Karpas-422 (cell line): ENCODE measurements at places on chromosomes 2 and 18.

- DNase-seq: no peak
Observed at GRCh38 chr2:16661936-16662839, 3.4 kb downstream of the CYRIA start.

DNA sequence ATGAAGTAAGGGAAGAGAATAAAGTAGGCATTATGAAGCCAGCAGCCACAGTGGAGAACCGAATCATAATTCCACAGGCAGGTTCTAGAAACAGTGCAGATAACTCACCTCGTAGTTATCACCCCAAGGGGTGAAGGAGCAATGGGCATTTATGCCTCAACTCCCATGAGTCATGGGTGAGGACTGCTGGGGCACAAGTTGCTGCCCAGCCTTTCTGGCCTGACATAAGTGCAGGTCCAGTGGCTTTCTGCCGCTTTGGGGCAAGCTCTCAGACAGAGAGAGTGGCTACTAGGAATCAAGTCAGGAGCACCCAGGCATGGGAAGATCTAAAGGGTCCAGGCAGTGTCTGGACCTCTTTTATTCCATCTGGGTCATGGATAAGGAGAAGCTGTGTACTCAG lies 149.8 kb downstream of the SUCLG1 start:
- no peak for DNase-seq

DNA sequence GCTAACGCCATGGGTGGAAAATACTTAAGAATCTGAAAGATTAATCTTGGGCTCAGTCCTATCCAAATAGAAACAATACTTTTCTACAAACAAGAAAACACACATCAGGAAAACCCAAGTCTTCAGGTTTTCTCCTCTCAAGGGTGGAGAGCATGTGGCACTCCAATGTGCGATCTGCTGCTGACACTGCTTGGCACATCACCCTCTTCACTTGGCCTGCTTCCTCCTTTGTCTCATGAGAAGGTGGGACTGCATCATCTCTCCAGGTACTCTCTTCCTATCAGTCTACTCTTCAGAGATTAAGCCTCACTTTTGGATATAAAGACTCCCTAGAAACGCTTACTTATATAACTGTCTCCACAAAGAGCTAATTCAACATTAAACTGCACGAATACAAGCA lies 26.4 kb downstream of the HDLBP start:
- no peak for DNase-seq

DNA sequence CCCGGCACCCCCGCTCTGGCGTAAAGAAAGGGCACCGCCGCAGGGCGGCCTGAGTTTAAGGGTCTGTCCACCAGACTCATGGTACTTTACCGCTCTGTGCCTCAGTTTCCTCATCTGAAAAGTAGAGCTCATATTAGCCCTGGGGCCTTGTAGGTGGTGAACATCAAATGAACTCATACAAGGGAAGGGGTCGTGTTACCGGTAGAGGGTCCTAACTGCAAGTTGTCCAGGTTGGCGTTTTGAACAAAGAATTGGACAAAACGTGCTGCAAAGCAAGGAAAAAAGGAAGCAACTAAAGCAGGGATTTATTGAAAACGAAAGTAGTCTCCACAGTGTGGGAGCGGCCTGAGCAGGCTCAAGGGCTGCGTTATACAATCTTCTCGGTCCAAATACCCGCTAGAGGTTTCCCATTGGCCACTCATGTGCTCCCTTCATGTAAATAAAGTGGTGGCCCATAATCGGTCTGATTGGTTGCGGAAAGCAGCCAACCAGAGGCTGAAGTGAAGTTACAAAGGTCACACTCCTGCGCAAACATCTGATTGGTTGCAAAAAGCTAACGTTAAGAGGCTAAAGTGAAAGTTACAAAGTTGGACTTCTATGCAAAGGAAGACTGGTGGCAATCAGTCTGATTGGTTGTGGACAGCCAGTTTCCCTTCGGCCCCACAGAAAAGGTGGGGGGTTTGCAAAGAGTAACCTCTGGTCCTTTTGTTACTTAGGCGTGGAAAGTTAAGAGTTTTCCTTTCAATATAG lies 80.7 kb upstream of the LDLRAD4 start:
- DNase-seq: peak; percentile 89

GRCh38 chr2:217988014-217988839 lies 14.6 kb downstream of the TNS1 start:
- DNase-seq: peak; percentile 90

DNA sequence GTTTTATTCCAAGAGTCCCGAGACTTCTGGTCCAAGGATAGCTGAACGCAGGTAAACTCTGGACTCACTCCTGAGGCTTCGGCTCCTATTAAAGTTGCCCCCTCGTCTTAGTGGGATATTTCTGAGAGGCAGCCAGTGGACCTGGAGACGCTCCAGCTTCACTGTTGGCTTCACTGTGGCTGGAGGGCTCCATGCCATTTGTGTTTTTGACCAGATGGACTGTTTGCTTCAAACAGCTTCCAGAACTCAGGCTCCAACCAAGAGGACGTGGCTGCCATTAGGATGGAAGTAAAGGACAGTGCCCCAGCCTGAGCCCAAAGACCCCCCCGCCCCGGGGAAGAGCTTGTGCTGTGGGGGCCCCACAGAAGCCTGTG lies 94.4 kb upstream of the LDAH start:
- DNase-seq: no peak

DNA sequence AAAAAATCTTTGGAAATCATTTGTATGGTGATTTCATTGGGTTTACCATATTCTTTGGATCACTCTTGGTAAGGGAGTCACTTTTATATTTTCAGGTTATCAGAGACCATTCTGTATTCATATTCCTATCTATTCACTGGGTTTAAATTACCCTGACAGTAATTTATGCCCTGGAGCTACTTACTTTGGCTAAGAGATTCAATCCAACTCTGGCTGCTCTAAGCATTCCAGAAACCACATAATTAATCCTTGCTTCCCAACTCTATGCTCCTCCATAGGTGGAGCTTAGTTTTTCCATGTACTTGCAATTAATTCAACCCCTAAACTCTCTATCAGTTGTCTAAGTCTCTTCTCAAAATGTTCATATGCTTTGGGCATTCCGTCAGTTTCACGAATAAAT lies 336.3 kb downstream of the AGPS start:
- no peak for DNase-seq

GRCh38 chr2:161190050-161190449 lies 29.8 kb downstream of the TANK start:
- no peak for DNase-seq

DNA sequence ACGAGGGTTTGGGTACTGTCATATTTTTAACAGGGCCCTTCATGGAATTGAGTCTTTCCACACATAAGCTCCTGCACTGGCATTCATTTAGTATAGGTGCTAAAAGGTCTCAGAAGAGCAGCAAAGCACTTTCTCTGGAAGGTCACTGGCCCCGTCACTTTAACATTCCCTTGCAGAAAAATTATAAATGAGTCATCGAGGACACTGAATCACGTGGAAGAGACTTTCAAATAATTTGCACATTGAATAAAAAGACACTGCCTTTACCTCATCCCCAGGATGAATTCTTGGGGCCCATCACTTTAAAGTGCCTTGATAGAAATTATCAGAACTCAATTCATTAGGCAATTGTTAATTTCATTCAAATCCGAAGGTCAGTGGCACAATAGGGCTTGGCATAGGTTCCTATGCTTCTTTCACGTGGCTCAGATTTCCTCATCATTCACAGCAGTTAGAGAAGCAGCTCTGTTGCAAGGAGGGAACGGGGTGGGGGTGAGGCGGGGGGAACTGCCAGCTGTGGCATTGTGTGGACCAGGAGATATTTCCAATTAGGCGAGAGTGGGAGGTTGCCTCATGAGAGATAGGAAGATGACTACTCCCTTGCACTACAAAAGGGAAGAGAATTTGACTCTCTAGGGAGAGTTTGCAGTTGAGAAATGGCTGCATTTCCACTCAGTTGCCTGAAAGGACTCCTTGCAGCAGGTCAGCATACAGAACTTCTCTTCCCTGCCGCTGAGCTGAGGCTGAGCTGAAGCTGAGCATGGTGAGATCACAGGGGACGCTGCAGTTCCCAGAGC lies 86.3 kb upstream of the NPAS2 start:
- no peak for DNase-seq

GRCh38 chr2:138515092-138515491 lies 13.5 kb downstream of the SPOPL start:
- DNase-seq: no peak

- DNase-seq: no peak
Observed at GRCh38 chr2:47070920-47071824, 83.9 kb downstream of the STPG4 start.

GRCh38 chr2:156890529-156891148 lies 366.9 kb upstream of the GALNT5 start:
- no peak for DNase-seq

GRCh38 chr2:42342795-42343241 lies 18.2 kb downstream of the COX7A2L start:
- DNase-seq: no peak

- DNase-seq: no peak
Observed at GRCh38 chr2:47651296-47651695, 131.6 kb upstream of the MSH6 start.

- DNase-seq: no peak
Observed at GRCh38 chr18:60339018-60339417, 33.6 kb downstream of the MC4R start.

DNA sequence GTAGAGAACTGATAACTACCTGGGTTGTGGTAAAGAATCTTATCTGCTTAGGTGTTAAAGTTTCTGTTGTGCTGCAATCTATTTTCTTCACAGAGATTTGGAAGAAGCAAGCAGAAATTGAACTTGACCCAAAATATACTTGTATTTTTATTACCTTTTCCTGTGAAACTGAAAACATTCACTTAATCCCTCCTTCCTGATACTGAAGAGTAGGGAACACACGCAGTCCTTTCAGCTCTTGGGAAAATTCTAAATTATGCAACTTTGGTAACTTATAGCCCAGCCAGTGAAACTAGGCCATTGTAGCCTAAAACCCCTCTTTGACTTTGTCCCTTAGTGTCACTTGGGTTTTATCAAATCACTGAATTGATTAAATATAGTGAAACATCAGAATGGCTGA lies 128.4 kb upstream of the MEIS1 start:
- DNase-seq: no peak

DNA sequence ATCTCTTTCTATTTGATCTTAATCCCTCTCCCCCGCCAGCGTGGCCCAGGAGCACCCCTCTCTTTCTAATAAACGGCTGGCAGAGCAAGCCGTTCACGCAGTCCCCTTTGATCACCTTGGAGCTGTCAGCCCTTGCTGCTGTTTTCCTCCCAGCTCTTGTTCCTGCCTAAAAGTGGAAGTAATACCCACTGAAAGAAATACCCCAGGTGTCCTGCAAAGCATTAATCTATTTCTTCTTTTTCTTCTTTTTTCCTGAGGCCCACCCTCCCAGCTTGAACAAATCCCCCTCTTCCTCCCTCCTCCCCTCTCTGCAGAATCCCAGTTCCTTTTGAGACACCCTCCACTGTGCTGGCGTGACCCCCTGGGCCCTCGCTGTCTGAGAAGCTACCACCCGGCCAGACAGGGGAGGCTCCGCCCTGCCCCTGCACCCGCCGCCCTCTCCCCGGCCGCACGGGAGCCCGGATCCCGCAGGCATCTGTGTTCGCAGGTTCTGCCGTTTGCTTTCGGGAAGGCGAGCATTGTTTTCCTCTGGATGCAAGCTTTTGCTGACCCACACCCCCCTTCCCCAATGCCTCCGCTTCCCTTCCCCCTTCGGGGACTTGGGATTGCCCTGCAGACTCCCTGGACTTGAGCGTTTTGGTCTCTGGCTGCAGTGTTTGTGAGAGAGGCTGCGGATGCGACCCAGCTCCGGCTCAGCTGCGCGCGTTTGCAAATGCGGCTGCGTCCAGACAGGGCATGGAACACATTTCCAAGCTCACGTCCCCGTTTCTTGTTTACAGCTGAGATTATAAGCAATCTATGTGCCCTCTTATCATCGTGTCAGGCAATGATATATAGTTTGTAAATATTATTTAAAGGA lies 631.5 kb downstream of the NYAP2 start:
- DNase-seq: no peak

- peak; percentile 72 for DNase-seq
Observed at GRCh38 chr18:36733150-36733549, 95.7 kb downstream of the TPGS2 start.

GRCh38 chr18:69871363-69871762 lies 76.3 kb downstream of the CD226 start:
- DNase-seq: no peak

- no peak for DNase-seq
Observed at GRCh38 chr2:88019985-88020384, 3.6 kb upstream of the RNU2-63P start.

DNA sequence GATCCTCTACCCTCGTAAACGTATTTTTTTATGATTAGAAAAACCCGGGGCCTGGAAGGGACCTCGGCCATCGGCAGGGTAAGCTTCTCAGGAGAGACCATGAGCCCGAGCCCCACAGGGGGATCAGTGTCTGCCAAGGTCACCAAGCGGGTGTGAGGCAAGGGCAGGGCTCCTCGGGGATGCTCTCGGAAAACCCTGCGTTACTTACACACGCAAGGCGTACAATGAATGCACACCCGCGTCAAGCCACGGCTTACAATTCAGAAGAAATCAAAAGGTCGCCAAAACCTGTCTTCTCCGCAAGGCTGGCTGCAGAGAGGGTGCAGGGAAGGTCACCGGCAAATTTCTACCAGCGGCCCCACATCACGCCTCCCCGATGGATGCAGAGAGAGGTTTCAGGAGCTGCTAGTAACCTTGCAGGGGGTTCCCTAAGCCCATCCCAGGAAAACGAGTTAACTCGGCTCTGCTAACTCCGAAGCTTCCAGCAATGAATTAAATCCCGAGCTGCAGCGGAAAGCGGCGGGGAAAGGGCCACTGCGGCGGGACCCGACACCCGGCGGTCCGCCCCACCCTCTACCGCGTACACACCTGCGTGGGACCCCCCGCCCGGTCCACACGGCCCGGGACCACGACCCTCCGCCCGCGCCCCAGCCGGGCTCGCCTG lies 638 bp downstream of the ST3GAL5 start:
- peak; percentile 54 for DNase-seq

- DNase-seq: no peak
Observed at GRCh38 chr18:10727477-10727876, 201.7 kb downstream of the NAPG start.

GRCh38 chr2:212536817-212537725 lies 1.5 kb downstream of the ERBB4 start:
- DNase-seq: no peak

GRCh38 chr18:24195296-24196053 lies 56.6 kb downstream of the CABYR start:
- DNase-seq: no peak

- no peak for DNase-seq
Observed at GRCh38 chr2:240946654-240947053, 40.5 kb downstream of the CROCC2 start.
